ENCODE measurements at places on chromosomes 11 and 22.

DNA sequence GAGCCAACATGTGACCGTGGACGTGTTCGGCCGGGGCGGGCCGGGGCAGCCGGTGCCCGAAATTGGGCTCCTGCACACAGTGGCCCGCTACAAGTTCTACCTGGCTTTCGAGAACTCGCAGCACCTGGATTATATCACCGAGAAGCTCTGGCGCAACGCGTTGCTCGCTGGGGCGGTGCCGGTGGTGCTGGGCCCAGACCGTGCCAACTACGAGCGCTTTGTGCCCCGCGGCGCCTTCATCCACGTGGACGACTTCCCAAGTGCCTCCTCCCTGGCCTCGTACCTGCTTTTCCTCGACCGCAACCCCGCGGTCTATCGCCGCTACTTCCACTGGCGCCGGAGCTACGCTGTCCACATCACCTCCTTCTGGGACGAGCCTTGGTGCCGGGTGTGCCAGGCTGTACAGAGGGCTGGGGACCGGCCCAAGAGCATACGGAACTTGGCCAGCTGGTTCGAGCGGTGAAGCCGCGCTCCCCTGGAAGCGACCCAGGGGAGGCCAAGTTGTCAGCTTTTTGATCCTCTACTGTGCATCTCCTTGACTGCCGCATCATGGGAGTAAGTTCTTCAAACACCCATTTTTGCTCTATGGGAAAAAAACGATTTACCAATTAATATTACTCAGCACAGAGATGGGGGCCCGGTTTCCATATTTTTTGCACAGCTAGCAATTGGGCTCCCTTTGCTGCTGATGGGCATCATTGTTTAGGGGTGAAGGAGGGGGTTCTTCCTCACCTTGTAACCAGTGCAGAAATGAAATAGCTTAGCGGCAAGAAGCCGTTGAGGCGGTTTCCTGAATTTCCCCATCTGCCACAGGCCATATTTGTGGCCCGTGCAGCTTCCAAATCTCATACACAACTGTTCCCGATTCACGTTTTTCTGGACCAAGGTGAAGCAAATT lies 1.8 kb downstream of the FUT4 start:
- peaks cover 11% of the 10 kb centered on the region for H3K27me3 ChIP-seq
- H3K4me1 ChIP-seq: peaks cover 18% of the 10 kb centered on the region
- peak overlapping the region; percentile 86 for H3K4me3 ChIP-seq
- no peak for DNase-seq
- H3K36me3 ChIP-seq: no peaks in the 10 kb centered on the region
- H3K27ac ChIP-seq: no peak overlapping the region

DNA sequence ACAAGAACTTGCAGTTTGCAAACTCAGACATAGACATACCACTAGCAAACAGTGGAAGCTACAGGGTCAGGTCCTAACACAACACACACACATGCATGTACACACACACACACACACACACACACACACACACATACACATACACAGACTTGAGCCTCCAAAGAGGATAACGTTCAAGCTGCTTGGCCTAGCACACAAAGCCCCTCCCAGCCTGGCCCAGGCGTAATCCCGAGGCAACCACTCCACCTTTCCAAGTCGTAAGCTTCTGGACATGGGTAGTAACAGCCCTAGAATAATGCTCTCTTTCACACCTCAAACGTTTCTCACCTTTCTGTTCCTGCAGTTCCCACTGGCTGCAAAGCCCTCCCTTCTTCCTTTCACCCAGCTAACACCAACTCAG lies 88.6 kb downstream of the LARGE1 start:
- H3K4me3 ChIP-seq: no peak overlapping the region
- peaks cover 19% of the 10 kb centered on the region for H3K4me1 ChIP-seq
- no peaks in the 10 kb centered on the region for H3K27me3 ChIP-seq
- H3K27ac ChIP-seq: no peak overlapping the region
- DNase-seq: no peak

- DNase-seq: no peak
- H3K36me3 ChIP-seq: no peaks in the 10 kb centered on the region
- H3K4me1 ChIP-seq: no peaks in the 10 kb centered on the region
- no peaks in the 10 kb centered on the region for H3K27me3 ChIP-seq
These were observed 69.8 kb downstream of the RELT start for GRCh38 chr11:73445980-73446379.

DNA sequence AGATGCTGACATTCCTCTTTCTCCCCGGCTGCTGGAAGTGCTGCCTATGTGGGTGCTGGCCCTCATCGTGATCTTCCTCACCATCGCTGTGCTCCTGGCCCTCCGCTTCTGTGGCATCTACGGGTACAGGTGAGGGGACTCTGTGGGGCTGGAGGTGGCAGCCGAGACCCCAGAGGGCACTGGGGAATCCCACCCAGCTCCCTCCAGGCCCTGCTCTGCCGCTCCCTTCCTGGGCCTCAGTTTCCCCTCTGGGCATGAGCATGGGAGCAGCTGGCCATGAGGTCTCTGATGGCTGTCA lies 21.8 kb downstream of the CSF2RB start:
- peaks cover 3% of the 10 kb centered on the region for H3K27me3 ChIP-seq
- H3K36me3 ChIP-seq: peaks cover 10% of the 10 kb centered on the region
- H3K4me1 ChIP-seq: no peaks in the 10 kb centered on the region
- no peak for DNase-seq
- no peak overlapping the region for H3K27ac ChIP-seq

DNA sequence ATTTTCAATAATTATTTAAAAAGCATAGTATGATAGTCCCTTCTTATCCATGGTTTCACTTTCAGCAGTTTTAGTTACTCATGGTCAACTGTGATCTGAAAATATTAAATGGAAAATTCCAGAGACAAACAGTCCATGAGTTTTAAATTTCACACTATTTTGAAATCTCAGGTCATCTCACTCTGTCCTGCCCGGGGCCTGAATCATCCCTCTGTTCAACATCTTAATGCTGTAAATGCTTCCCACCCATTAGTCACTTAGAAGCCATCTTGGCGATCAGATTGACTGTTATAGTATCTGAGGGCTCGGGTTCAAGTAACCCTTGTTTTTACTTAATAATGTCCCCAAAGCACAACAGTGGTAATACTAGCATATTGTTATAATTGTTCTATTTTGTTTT lies 1509.3 kb downstream of the FAM181B start:
- H3K27ac ChIP-seq: no peak overlapping the region
- H3K4me3 ChIP-seq: no peak overlapping the region
- H3K36me3 ChIP-seq: no peaks in the 10 kb centered on the region
- no peaks in the 10 kb centered on the region for H3K4me1 ChIP-seq

DNA sequence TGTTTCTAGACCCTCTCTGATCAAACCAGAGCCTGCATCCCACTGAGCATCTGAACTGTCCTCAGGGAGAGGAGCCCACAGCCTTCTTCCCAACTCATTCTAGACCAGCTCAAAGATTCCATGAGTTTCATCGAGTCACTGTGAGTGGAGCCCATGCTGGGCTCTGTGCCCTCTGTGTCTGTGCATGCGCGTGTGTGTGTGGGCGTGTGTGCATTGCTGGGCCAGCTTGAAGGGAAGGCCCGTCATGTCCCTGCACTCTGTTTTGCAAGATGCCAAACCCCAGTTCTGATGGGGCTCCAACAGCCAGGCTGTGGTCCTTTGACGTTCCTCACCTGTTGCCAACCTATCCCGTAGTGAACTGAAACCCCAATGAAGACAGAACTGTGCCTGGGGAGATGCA lies 7.1 kb downstream of the MPEG1 start:
- H3K27ac ChIP-seq: no peak overlapping the region
- no peak overlapping the region for H3K4me3 ChIP-seq
- peaks cover 7% of the 10 kb centered on the region for H3K4me1 ChIP-seq
- DNase-seq: no peak
- H3K27me3 ChIP-seq: peaks cover 5% of the 10 kb centered on the region

GRCh38 chr22:48943567-48944432 lies 883.9 kb downstream of the BRD1 start:
- no peak overlapping the region for H3K27ac ChIP-seq
- H3K4me3 ChIP-seq: no peak overlapping the region
- DNase-seq: peak; percentile 76
- peaks cover 12% of the 10 kb centered on the region for H3K27me3 ChIP-seq

- no peaks in the 10 kb centered on the region for H3K4me1 ChIP-seq
- H3K36me3 ChIP-seq: no peaks in the 10 kb centered on the region
- no peak for DNase-seq
- no peak overlapping the region for H3K4me3 ChIP-seq
These were observed 14.6 kb upstream of the HIKESHI start for GRCh38 chr11:86287468-86287796.

DNA sequence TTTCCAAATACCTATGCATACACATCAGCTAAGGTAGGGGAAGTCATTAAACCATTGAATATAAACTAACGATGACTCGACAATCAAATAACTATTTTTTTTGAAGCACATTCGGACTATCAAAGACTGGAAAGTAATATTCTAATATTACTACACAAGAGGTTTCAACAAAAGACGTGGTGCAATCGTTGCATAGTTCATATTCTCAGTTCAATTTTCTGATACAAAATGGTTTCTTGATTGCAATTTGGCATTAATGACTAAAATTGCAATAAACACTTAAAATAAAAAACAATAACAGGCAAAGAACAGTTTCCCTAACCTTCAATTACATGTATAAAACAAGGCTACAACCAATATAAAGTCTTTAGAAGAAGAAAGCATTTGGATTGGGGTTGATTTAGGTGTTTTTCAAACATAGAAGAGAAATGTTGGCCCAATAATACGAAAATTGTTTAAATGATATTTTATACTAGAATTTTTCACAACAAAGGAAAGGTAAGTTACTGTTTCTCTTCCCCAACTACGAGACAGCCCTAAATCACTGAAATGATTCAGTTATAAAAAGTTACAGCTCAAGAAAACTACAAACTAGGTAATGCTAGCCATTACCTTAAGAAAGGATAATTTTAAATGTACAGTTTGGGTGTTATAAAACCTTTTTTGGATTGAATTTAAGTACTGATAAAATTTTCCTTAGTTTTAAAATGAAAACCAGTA lies 17.6 kb downstream of the BLID start:
- no peak overlapping the region for H3K27ac ChIP-seq
- no peaks in the 10 kb centered on the region for H3K36me3 ChIP-seq
- peaks cover 1% of the 10 kb centered on the region for H3K27me3 ChIP-seq
- H3K4me1 ChIP-seq: peaks cover 18% of the 10 kb centered on the region

DNA sequence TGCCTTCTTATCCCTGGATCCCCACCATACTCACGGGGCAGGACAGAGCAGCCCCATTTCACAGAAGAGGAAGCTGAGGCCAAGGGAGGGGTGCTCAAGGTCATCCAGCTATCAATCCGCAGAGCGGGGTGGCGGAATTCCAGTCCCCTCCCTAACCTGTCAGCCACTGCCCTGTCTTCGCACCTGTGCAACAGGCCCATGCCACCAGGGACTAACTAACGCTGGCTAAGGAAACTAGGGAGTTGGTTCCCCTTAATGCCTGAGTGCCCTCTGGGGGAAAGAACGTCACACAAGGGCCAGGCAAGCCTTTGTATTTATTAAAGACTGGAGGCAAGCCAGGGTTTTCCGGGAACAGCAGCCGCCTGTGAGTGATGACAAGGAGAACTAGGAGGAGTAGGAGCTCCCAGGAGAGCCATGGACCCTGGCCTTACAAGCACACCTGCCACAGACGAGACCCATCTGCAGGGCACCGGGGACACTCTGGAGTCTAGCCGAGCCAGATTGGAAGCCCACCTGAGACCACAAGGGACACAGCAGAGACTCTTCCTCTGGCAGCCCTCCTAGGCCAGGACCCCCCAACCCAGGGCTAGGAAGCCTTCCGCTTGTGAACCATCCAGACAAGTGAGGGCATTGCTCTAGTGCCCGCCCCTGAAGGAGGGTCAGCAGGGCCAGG lies 64.4 kb downstream of the MYH9 start:
- H3K4me1 ChIP-seq: peaks cover 19% of the 10 kb centered on the region
- peak overlapping the region; percentile 61 for H3K27ac ChIP-seq

- peak overlapping the region; percentile 93 for H3K4me3 ChIP-seq
- H3K27ac ChIP-seq: peak overlapping the region; percentile 96
- no peaks in the 10 kb centered on the region for H3K36me3 ChIP-seq
- peak; percentile 67 for DNase-seq
- H3K4me1 ChIP-seq: peaks cover 19% of the 10 kb centered on the region
- H3K27me3 ChIP-seq: peaks cover 5% of the 10 kb centered on the region
These were observed 492 bp downstream of the JHY start for GRCh38 chr11:122882857-122883645.

- peaks cover 18% of the 10 kb centered on the region for H3K4me1 ChIP-seq
- peaks cover 13% of the 10 kb centered on the region for H3K36me3 ChIP-seq
- DNase-seq: no peak
- no peak overlapping the region for H3K4me3 ChIP-seq
These were observed 49.8 kb downstream of the DKK3 start for GRCh38 chr11:11958403-11959231.

DNA sequence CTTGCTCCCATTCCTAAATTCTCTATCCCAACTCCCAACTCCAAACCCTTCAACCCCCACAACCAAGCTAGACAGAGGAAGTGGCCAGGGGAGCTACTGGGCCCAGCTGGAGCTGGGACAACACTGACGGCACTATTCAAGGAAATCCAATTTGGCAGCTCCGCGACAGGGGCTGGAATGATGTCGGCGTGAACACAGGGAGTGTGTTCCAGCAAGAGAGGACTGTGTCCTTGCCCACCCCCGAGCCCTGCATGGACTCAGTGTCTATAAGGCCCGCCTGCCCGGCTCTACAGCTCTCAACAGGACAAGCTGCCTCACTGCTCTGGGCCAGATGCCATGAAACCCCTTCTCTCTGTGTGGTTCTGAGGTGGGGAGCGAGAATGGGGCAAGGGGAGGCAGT lies 11.3 kb downstream of the PCSK7 start:
- H3K27ac ChIP-seq: no peak overlapping the region
- H3K27me3 ChIP-seq: no peaks in the 10 kb centered on the region
- H3K4me1 ChIP-seq: peaks cover 22% of the 10 kb centered on the region
- no peak overlapping the region for H3K4me3 ChIP-seq

GRCh38 chr22:48222742-48223487 lies 1460.5 kb downstream of the TBC1D22A start:
- H3K4me1 ChIP-seq: peaks cover 8% of the 10 kb centered on the region
- H3K36me3 ChIP-seq: no peaks in the 10 kb centered on the region

- DNase-seq: no peak
- no peak overlapping the region for H3K4me3 ChIP-seq
- peaks cover 9% of the 10 kb centered on the region for H3K27me3 ChIP-seq
- H3K4me1 ChIP-seq: peaks cover 9% of the 10 kb centered on the region
- H3K36me3 ChIP-seq: peaks cover 4% of the 10 kb centered on the region
- H3K27ac ChIP-seq: no peak overlapping the region
These were observed 18.8 kb upstream of the PRR5 start for GRCh38 chr22:44683237-44683636.

DNA sequence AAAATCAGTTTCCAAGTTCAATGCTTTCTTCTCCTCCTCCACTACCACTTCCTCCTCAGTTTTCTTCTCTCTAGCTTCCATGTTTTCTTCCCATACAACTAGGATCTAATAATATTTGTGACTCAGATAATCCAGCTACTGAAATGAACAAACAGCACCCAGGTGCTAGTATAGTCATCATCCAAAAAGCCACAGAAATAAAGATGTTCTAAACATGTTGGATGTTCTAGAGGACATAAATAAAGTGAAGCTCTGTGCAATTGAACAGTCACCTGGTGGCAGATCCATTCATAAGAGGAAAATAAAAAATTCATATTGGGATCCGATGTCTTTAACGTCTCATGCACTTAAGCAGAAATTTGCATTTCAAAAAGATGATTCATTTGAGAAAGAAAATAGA lies 142.8 kb downstream of the ENTHD1 start:
- no peak for DNase-seq
- no peaks in the 10 kb centered on the region for H3K4me1 ChIP-seq
- no peaks in the 10 kb centered on the region for H3K36me3 ChIP-seq
- H3K4me3 ChIP-seq: no peak overlapping the region
- no peak overlapping the region for H3K27ac ChIP-seq

GRCh38 chr11:106765469-106766258 lies 252.6 kb downstream of the GUCY1A2 start:
- no peaks in the 10 kb centered on the region for H3K4me1 ChIP-seq
- H3K36me3 ChIP-seq: no peaks in the 10 kb centered on the region
- no peak for DNase-seq
- H3K27me3 ChIP-seq: no peaks in the 10 kb centered on the region

Data from endothelial cell (in vitro differentiated cells).